IPS-NIHi11 (cell line): ENCODE measurements at places on chromosomes 1 and 21.
A peak's percentile ranks its signal among the peaks of the same experiment; 100 is the strongest.

DNA sequence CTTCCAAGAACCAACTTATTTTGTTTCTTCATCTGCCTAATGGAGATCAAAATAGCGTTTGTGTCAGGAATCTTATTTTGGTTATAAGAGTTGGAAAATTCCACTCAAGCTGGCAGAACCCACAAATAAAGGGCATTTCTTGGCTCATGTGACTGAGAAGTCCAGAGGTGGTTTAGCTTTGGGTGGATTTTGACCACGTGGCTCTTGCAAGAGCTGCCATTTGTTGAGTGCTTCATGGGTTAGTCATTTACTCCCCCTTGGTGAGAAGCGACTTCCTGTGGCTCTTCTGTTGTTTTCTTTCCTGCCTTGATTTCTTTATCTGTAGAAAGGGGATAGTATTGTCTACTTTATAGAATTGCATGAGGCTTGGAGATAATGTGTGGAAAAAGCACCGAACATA is 9.5 kb upstream of the RNF186 start:
- no peak for DNase-seq

- no peak for DNase-seq
Observed at GRCh38 chr21:18174370-18174769, 70.3 kb upstream of the CHODL start.

DNA sequence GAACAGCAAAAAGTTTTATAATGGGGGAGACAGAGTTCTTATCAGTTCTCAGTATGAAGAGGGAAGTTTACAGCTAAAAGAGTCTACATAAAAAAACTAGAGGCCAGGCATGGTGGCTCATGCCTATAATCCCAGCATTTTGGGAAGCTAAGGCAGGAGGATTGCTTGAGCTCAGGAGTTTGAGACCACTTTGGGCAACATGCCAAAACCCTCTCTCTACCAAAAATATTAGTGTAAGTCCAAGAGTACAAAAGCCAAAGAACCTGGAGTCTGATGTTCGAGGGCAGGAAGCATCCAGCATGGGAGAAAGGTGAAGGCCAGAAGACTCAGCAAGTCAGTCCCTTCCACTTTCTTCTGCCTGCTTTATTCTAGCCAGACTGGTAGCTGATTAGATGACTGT is 35.0 kb upstream of the ROR1 start:
- DNase-seq, result no peak

DNA sequence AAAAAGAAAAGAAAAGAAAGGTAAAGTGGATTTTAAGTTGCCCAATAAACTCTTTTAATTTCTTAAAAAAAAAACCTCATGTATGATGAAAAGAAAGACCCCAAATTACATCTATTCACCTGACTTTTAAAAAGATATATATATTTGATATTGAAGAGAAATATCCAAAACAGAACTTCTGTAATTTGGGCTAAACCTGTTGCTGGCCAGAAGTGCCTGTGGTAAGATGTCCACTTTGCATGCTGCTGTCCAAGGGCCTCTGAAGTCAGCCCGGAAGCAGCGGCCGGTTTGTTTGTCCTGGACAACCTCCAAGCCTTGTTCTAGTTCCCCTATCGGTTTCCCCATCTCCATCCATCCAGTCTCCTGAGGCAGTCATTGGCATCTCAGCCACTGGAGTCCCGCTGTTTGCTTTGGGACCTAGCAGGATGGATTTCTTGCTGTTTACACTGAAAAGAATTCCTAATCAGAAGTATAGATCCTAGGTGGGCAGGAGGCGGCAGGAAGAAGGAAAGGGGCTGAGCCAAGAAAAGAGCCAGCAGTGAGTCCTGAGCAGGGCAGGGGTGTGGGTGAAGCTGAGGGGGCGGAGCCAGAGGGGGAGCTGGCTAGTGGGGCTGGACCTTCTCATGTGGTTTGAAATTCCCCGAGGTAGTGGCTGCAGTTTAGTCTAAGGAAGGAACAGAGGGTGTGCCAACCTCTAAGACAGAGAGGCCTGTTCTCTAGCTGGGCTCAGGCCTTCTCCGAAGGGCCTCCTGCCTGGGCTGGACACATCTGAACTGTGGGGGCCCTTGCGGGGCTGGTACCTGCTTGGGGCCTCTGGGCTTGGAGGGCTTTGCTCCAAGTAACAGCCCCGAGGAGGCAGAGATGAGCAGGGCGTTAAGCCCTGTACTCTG is 3.3 kb downstream of the NCMAP start:
- DNase-seq, result peak; percentile 78

DNA sequence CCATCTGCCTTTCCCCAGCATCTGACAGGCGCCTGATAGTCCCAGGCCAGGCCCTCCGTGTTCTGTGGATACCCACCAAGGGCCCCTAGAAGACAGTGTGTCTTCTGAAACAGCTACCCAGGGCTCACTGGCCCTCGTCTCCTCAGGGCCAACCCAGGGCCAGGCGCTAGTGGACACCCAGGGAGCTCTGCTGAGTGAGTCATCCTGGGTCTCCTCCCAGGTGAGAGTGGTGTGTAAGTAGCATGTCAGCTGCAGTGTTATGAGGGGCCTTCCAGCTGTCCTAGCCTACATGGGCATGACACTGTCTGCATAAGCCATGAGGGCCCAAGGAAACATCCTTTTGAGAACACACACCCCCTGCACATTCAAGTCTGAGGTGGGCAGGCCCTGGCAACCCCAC is 36.7 kb downstream of the CHD5 start:
- no peak for DNase-seq

DNA sequence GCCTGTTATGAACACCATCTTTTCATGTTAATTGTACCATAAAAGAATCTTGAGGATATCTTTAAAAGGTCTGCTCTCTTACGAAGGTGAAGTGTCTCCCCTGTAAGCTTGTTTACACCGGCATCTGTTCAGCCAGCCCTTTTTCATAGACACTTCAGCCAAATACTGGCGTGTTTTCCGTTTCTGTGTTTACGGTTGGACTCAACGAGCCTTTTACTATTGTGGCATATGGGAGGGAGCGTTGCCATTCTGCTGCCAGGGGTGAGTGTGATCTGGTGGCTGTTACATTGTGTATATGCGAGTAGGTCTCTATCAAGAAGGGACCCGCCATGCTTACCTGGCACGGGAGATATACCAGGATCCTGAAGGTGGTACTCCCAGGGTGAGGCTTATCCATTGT is 433.8 kb downstream of the CAMTA1 start:
- no peak for DNase-seq

DNA sequence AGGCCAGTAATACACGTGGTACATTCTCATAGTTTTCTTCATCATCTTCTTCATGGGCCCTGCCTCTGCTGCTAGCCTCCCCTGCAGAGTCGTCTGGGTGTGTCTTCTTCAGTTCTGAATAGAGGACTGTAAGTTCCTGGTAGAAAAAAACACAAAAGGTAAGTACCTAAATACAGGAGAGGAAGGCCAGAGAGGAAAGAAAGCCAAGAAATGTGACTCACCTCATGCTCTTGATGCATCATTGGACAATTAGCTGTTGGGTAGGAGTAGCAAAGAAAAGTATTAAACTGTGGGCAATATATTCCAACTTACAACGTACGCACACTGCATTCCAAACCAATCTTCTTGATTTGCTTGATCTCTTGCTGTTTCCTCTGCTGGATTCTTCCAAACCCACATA is 21.8 kb downstream of the FCRL3 start:
- no peak for DNase-seq

GRCh38 chr1:153852170-153852569 is 70.6 kb downstream of the GATAD2B start:
- DNase-seq, result no peak

DNA sequence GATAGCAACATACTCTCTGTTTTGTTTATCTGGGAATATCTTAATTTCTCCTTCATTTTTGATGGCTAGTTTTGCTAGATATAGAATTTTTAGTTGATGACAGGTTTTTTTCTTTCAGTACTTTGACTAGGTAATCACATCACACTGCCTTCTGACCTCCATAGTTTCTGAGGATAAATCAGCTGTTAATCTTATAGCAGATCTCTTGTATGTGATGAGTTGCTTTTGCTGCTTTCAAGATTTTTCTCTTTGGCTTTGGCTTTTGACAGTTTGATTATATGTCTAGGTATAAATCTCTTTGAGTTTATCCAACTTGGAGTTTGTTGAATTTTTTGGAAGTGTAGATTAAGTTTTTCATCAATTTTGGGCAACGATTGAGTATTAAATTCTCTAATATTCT is 142.6 kb downstream of the ZNF644 start:
- no peak for DNase-seq
